ENCODE measurements at places on chromosomes 2 and 18.

- H3K27me3 ChIP-seq = no peaks in the 10 kb centered on the region
- H3K36me3 ChIP-seq = no peaks in the 10 kb centered on the region
- no peak for DNase-seq
- H3K4me3 ChIP-seq = no peak overlapping the region
These were observed 7.0 kb upstream of the BBS5 start for GRCh38 chr2:169472249-169472648.

- no peaks in the 10 kb centered on the region for H3K4me1 ChIP-seq
- DNase-seq = no peak
- H3K27ac ChIP-seq = no peak overlapping the region
- no peaks in the 10 kb centered on the region for H3K27me3 ChIP-seq
- H3K36me3 ChIP-seq = no peaks in the 10 kb centered on the region
These were observed 25.6 kb upstream of the PRLH start for GRCh38 chr2:237540823-237541222.

- DNase-seq = no peak
- H3K27ac ChIP-seq = no peak overlapping the region
- H3K4me3 ChIP-seq = no peak overlapping the region
These were observed 138.2 kb downstream of the SH3RF3 start for GRCh38 chr2:109266998-109267854.

- H3K4me3 ChIP-seq = no peak overlapping the region
- no peak for DNase-seq
- H3K36me3 ChIP-seq = no peaks in the 10 kb centered on the region
- no peaks in the 10 kb centered on the region for H3K27me3 ChIP-seq
- H3K4me1 ChIP-seq = 0 out of 2 replicates have a peak, but pooled peaks cover 3% of the 10 kb centered on the region
These were observed 220.7 kb downstream of the CAMKMT start for GRCh38 chr2:44582363-44583008.

DNA sequence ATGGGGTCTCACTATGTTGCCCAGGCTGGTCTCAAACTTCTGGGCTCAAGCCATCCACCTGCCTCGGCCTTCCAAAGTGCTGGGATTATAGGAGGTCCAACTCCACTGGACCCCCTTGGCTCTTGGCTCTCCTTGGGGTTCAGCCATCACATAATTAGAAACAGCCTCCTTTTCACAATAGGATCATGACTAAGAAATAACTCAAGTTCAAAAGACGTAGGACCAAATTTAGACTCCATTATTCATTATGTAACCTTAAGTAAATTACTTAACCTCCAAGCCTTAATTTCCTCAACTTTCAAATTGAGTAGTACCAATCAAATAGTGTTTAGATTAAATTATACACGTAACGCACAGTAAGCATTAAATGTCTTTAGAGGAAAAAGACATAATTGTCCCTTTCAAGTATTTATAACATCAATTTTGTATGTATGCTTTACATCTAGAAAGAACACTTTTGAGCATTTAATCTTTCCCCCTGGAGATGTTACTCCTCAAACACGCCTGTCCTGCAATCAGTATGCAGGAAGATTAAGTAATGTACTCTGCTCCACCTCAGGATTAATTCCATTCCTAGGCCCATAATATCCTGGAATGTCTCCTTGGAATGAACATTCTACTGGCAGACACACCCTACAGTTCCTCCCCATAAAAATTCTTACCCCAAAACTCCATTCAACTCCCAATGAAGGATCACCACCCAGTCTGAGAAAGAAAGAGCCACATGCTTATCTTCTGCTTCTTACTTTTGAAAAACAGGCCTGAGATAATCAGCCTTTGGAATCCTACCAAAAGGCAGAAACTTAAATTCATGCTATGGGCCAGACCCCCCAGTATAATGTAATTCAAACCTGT is 49.1 kb downstream of the COBLL1 start:
- H3K4me1 ChIP-seq = no peaks in the 10 kb centered on the region
- no peak overlapping the region for H3K4me3 ChIP-seq
- no peaks in the 10 kb centered on the region for H3K27me3 ChIP-seq
- H3K36me3 ChIP-seq = no peaks in the 10 kb centered on the region

DNA sequence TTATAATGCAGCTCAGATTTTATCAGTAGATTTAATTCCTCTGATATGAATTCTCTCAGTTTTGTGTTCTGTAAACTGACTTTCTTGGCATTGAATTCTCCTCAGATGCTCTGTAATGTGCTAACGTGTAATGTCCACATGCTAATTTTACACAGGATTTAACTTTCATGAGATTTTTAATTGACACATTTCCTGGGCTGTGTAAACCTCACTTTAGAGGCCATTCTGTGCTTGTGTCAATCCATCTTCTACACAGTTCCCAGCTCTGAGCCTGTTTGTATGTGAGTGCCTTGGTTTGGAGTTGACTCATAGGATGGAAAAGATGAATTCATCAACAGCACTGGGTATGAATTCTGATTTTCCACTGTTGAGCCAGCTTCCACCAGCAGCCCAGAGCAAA is 476.7 kb upstream of the GCFC2 start:
- no peak overlapping the region for H3K27ac ChIP-seq
- no peaks in the 10 kb centered on the region for H3K4me1 ChIP-seq
- peaks cover under 1% of the 10 kb centered on the region for H3K27me3 ChIP-seq
- H3K36me3 ChIP-seq = no peaks in the 10 kb centered on the region

GRCh38 chr2:174859563-174860169 is 95.4 kb upstream of the CHRNA1 start:
- H3K4me1 ChIP-seq = no peaks in the 10 kb centered on the region
- no peak for DNase-seq
- no peaks in the 10 kb centered on the region for H3K27me3 ChIP-seq
- no peaks in the 10 kb centered on the region for H3K36me3 ChIP-seq
- no peak overlapping the region for H3K4me3 ChIP-seq
- H3K27ac ChIP-seq = no peak overlapping the region

DNA sequence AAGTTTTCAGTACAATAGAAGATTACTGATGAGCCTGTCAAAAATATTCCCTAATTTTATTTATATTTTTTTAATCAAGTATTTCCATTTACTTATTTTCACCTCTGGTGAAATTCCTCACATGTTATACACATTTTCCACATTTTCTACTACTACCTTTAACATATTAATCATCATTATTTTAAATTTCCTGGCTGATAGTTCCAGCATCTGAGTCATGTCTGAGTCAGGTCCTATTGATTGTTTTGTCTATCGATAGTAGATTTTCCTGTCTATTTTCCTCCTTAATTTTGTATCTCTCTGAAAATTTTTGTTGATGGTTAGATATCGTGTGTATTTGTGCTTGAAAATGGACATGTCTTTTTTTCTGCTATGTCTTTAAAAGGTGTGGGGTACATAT is 211.8 kb upstream of the DSEL start:
- no peak for DNase-seq
- no peak overlapping the region for H3K27ac ChIP-seq
- no peaks in the 10 kb centered on the region for H3K27me3 ChIP-seq

DNA sequence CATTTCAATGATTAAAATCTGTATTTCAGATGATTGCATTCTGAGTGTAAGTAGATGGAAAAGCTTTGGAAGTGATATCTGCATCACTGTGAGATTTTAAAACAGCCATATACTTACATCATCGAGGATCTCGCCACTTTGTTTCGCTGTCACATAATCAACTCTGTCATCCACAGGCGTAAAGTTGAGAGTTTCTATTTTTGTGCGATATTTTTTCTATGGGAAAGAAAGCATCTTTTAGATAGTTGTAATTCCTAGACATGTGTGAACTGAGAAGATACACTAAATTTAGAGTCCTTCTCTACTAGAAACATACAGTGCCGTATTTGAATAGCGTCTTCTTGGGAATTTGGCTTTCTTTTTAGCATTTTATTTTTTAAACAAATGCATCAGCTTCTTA is 158.8 kb downstream of the RIF1 start:
- no peak overlapping the region for H3K27ac ChIP-seq
- H3K36me3 ChIP-seq = no peaks in the 10 kb centered on the region
- H3K27me3 ChIP-seq = no peaks in the 10 kb centered on the region
- no peak for DNase-seq
- H3K4me1 ChIP-seq = no peaks in the 10 kb centered on the region

DNA sequence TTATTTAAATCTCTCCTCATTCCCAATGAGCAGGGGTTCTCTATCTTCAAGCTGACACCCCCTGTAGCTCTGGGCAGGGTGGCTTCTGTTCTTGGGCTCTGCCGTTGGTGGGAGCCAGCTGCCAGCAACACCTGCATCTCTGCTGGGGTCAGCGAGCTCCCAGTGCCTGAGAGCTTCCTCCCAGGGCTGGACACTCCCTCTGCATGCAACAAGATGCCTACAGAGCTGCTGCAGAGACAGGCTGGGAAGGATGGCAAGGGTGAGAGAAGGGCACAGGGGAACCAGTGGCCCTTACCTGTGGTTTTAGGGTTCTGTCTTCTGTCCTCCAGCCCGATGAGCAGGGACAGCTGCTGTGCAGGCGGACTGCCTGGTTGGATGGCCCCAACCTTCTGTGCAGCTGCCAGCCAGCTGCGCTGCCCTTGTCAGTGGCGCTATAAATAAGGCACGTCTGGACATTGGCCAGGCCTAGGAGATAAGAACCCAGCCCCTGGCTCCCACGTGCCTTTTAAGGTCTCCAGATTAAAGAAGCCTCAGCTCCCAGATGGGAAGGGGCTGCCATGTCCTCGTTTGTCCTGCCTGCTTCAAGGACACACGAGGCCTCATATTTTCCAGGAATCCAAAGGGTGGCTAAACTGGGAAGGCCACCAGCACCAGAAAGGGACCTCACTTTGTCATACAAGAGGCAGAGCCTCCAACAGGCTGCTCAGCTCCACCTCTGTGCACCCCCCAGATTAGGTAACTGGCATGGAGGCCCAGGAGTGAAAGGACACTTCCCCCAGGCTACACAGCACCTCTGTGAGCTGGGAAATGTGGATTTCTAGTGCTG is 39.5 kb upstream of the FHL2 start:
- no peak overlapping the region for H3K4me3 ChIP-seq
- H3K4me1 ChIP-seq = no peaks in the 10 kb centered on the region

DNA sequence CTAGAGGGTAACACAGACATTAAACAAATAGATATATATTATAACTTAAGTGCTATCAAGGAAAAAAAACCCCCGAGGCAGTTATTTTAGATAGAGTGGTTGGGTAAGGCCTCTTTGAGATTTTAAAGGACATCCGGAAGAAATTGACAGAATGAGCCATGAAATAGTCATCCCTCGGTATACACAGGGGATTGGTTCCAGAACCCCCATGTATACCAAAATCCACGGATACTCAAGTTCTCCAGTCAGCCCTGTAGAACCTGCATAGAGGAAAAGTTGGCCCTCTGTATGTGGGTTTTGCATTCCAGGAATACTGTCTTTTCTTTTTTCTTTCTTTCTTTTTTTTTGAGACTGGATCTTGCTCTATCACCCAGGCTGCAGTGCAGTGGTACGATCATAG is 2.0 kb downstream of the DHX57 start:
- no peak overlapping the region for H3K27ac ChIP-seq
- no peak overlapping the region for H3K4me3 ChIP-seq
- no peaks in the 10 kb centered on the region for H3K36me3 ChIP-seq
- no peaks in the 10 kb centered on the region for H3K27me3 ChIP-seq
- H3K4me1 ChIP-seq = peaks cover 18% of the 10 kb centered on the region

DNA sequence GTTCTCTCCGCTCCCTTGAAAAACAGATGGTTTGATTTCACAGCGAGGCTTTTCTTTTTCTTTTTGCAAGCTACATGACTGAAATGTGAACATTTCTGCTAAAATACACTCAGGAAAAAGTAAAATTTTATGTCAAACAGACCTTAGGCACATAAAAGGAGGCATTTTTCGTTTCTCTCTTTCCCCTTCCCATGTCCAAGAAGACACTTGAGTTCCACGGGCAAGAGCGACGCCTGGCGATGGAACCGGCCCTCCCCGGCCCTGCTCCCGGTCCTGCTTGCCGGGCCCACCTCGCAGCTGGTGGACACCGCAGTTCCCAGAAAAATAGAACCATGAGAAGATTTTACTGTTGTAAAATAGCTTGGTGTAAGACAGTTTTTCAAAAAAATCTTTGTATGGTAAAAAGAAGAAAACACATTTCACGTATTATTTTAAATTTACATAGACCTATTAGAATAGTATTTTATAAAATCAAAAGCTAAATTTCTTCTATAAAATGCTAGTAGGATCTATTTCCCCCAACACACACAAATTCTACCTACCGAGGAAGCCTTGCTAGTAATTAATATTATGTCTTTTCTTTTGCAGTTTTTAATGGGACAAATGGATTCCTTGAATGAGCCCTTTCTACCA is 2.3 kb upstream of the ALKAL2 start:
- no peak overlapping the region for H3K4me3 ChIP-seq
- no peaks in the 10 kb centered on the region for H3K4me1 ChIP-seq
- no peaks in the 10 kb centered on the region for H3K27me3 ChIP-seq
- peaks cover 4% of the 10 kb centered on the region for H3K36me3 ChIP-seq

DNA sequence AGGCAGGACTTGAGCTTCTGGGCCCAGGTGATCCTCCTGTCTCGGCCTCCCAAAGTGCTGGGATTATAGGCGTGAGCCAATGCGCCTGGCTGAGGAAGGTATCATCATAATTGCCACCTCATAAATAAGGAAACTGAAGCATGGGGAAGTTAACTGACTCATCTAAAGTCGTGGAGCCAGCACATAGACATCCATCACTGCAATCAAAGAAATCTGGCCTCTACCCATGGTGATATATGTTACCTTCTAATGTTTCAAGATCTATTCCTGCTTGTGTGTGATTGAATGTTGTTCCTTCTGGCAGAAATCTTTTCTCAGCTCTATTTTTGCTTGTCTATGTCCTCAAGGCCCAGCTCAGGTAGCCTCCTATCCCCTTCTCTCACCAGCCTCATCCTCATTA is 105.1 kb upstream of the AQP4 start:
- DNase-seq = no peak
- no peak overlapping the region for H3K4me3 ChIP-seq
- H3K4me1 ChIP-seq = no peaks in the 10 kb centered on the region
- no peaks in the 10 kb centered on the region for H3K27me3 ChIP-seq

- H3K27me3 ChIP-seq = no peaks in the 10 kb centered on the region
- no peaks in the 10 kb centered on the region for H3K36me3 ChIP-seq
- peak overlapping the region; percentile 95 for H3K27ac ChIP-seq
- H3K4me1 ChIP-seq = peaks cover 84% of the 10 kb centered on the region
- no peak for DNase-seq
These were observed 12.5 kb upstream of the ITGA4 start for GRCh38 chr2:181444654-181445053.

DNA sequence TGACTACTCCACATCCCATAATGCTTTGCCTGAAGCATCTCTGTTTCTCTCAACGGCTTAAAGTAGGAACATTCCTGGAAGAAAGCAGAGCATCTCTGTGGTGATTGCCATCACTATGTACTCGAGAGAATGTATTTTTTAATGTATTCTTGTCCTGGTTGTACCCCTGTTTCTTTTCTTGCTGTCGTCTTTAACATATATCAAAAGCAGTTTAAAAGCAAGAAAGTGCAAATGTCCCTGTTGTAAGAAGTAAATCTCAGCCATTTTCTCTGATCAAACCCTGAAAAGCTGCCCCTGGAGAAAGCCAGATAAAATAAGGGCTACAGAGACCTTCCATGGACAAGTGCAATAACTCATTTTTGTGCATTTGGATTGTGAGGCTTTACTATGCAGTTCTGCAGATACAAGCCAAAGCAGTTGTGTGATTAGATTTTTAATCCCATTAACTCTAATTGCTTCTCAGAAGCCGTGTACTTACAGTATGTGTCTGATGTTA is 70.8 kb downstream of the XIRP2 start:
- H3K27me3 ChIP-seq = no peaks in the 10 kb centered on the region
- H3K4me1 ChIP-seq = no peaks in the 10 kb centered on the region
- H3K27ac ChIP-seq = no peak overlapping the region
- no peak for DNase-seq

GRCh38 chr18:7168408-7168807 is 50.8 kb upstream of the LAMA1 start:
- H3K36me3 ChIP-seq = no peaks in the 10 kb centered on the region
- H3K27me3 ChIP-seq = no peaks in the 10 kb centered on the region
- no peak overlapping the region for H3K4me3 ChIP-seq
- DNase-seq = no peak
- H3K4me1 ChIP-seq = no peaks in the 10 kb centered on the region
